Stimulated activated CD8-positive, alpha-beta memory T cell treated with anti-CD3 and anti-CD28 coated beads, Interleukin-15, amount 100 ng/mL, for 24 hours (primary cell): ENCODE measurements at places on chromosomes 5 and 9.

DNA sequence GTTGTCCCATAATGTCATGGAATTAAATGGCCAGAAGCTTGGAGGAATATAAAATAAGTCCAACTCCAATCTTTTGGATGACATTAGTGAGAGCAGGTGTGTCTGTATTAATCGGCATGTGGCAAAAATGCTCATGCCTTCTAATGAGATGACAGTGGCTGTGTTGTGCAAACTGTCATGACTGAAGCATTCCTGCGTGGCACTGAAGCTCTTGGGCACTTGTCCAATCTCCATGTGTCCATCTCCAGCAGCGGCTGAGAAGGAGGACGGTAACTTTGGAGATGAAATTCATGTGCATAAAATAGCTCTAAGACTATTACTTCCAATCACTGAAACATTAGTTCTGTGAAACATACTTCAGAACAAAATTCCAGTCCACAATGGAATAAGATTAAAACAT is 697.5 kb upstream of the GRAMD2B start:
- DNase-seq: no peak

DNA sequence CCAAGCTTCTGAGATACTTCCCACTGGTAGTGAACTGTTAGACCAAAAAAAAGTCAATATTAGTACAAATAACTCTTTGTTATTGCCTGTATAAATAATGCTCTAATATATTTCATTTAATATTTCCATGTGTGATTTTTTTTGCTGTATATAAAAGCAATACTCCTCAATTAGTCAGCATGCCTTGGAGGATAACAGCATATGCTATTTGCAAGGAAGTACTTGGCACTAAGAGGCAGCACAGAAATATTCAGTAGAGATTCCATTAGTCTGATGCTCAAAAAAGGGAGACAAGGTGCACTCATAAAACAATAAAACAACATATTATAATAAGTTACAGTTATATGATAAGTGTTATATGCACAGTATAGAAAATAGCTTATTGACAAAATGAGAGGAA is 296.6 kb upstream of the MPDZ start:
- DNase-seq: no peak

DNA sequence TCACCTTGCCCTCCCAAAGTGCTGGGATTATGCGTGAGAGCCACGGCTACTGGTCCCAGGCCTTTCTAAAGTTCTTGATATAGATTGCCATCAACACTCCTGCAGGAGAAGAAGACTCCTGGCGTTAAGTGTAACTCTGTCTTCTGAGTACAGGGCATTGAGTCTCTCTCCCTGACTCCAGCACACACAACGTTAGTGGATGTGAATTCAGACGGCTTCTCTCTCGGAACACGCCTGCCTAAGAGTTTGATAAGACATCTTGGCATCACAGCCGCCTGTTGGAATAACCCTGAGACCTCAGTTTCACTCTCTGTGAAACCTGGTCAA is 27.5 kb upstream of the PPARGC1B start:
- no peak for DNase-seq

DNA sequence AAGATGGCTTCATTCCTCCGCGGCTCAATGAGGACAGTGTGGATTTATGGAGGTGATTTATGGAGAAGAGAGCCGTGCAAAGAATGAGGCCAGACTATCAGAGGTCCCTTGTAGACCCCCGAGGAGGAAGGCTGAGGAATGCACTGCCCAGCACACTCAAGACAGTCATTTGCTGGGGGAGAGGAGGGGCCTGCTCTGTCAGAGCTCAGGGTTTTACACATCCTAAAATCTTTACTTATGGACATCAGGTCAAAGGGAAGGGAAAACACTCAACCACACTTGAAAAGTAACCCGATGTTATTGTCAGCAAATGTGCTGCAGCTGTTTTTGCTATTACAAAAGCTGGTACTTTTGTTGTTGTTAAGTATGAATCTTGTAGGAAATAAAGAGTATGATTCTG is 289.5 kb downstream of the SLIT3 start:
- DNase-seq: no peak

DNA sequence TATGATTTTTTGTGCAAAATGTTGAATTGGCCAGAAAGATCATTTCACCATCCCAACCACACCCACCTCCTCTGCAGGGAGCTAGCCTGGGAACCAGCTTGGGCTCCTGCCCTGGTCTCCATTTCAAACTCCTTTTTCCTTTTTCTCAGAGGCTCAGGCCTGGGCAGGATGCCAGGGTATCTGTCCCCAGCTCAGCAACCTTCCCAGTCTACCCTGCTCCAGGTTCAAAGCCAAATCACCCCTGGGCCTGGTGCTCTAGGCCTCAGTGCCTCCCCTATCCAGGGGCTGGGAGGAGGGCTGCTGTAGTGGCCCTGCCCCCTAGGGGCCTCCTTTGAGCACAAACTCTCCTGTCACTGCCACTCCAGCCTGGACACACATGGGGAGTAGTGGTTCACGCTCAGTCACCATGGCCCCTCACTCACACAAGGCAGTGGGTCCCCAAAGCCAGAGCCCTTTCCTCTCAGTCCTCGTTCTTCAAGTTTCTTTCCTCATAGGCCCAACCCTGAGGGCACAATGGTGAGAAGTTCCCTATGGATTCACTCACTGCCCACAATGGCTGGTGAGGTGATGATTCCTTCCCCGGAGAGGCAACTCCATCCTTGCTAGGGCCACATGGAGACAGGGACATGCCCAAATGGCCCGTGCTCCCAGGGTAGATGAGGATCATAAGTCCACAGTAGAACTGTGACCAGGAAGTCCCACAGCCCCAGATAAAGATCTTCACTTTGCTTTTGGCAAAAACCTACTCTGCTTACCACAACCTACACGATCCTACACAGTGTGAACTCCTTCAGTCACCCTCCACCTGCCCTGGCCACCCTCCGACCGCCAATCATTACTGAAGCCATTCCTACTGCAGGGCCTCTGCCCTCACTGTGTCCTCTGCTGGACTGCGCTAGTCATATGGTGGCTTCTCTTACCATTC is 1.6 kb upstream of the ST6GALNAC4 start:
- no peak for DNase-seq

GRCh38 chr5:134114886-134115805 is 665 bp downstream of the TCF7 start:
- DNase-seq: no peak

- DNase-seq: no peak
Observed at GRCh38 chr5:14257995-14258403, 114.9 kb downstream of the TRIO start.

GRCh38 chr5:129500101-129500500 is 40.0 kb downstream of the ADAMTS19 start:
- no peak for DNase-seq

- no peak for DNase-seq
Observed at GRCh38 chr9:33932078-33932807, 115.3 kb downstream of the UBE2R2 start.

DNA sequence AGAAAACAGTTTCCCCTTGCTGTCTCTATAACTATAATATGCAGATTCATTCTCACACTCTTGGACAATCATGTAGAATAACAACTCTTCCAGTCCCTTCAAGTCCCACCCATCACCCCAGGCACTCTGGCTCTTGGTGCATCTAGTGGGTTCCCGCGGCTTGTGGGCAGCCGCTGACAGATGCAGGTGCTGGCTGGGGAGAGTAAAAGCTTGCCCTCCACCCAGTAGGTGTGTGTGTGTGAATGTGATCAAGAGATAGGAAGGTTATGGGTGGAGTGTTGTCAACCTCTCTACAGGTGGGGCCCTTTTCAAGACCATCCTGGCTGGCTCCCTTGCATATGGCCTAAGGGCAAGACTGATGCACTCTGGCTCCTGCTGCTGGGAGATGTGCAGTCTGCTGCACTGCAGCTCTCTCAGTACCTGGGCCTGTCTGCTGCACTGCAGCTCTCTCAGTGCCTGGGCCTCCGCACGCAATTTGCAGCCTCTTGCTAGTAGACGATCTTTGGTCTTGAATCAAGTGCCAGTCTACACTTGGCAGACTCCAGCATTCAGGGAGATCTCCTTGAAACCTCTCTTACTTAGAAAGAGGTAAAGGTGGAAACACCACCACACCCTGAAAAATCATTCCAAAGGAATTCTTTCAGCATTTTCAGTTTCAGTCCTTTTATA is 189.7 kb upstream of the GDNF start:
- DNase-seq: no peak

- DNase-seq: no peak
Observed at GRCh38 chr5:32282633-32283032, 30.1 kb downstream of the MTMR12 start.

DNA sequence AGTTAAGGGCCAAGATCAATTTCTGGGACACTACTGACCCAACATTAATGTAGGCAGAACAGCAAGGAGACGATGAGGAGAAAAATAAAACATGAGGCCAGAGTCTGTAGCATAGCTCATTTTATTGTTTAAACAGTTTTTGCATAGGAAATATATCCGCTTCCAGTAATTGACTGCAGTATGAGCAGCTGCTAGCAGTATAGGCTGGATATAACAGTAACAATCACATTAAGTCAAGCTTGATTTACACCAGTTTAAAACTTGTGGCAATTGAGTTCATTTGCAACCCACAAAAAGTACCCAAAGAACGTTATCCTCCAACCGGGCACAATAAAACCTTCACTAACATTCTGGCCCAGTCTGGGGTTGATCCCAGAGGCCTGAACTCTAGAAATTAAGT is 232.2 kb downstream of the NFIB start:
- DNase-seq: no peak

- DNase-seq: no peak
Observed at GRCh38 chr5:144548936-144549335, 378.3 kb downstream of the KCTD16 start.

- no peak for DNase-seq
Observed at GRCh38 chr9:122718038-122718437, 5.8 kb upstream of the OR1L4 start.

DNA sequence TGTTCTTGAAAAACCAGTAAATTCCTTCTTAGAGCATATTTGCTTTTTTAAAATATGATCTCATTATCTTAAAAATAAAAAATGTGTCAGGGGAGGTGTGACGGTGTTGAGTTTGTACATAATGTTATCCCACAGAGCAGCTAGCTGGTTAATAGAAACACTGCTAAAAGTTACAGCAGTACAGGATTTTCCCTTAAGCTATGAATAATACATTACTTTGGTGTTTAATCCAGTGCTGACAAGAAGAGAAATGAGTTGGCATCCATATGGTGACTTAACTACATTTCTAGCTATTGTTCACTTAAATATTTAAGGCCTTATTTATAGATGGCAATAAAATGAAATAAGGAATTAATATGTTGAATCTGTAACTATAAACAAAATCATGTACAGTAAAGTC is 883.1 kb downstream of the CDH18 start:
- DNase-seq: no peak

DNA sequence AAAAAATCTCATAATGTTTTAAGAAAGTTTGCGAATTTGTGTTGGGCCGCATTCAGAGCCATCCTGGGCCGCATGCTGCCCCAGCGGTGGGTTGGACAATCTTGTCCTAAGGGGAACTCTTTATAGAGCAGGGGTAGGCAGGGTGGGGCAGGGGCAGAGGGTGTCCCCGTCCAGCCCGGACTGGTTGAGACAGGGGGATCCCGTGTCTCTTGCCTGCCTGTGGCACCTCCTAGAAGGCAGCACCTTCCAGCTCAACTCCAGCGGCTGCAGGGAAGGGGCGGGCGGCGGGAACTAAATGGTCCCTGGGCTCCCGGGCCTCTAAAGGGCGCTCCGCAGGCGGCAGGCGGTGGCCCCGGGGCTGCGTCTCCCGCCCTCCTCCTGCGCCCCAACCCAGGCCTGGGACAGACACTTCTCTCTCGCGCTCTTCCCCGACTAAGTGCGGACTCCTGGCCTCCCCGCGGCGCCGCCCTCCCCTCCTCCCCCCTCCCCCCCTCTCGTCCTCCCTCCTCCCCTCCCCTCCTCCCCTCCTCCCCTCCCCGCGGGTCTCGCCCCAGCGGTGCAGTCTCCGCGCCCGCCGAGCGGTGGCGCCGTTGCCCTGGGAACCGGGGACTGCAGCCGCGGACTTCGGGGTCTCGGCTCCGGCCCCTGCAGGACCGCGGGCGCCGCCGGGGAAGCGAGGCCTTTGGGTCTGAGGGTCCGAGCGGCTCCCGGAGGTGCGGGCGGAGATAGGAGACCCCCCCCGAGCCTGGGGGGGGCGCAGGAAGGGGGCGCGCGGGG is 132.6 kb downstream of the MRPL36 start:
- no peak for DNase-seq

- DNase-seq: no peak
Observed at GRCh38 chr5:170444181-170444580, 55.0 kb upstream of the KCNMB1 start.

GRCh38 chr9:72338631-72339030 is 26.4 kb downstream of the ZFAND5 start:
- DNase-seq: no peak

DNA sequence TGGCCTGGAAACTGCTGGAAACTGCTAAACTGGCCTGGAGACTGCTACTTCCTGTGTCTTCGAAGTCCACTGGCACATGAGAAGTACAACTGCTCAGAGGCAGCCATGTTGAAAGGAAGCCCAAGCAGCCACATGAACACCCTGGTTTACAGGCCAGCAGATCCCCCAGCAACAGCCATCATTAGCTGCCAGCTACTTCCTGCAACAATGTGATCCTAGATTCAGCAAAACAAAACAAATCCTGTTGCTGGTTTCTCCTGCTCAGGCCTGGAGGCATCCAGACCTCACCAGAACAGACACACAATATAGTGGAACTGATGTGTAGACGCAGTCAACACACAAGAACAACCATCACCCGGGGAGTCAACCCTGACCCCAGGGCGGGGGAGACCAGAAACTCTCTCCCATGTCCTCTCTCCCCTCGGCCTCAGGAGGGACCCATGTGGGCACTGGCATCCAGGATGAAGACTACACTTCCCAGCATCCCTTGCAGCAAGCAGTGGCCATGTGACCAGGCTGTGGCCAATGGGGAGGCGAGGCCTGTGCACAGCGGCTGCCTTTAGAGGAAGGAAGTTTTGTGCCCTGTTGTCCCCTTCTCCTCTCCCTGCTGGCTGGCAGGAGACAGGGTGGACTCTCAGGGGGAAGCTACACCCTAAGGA is 9.2 kb upstream of the LCN15 start:
- no peak for DNase-seq

GRCh38 chr5:38994324-38994927 is 79.8 kb downstream of the RICTOR start:
- DNase-seq: no peak

DNA sequence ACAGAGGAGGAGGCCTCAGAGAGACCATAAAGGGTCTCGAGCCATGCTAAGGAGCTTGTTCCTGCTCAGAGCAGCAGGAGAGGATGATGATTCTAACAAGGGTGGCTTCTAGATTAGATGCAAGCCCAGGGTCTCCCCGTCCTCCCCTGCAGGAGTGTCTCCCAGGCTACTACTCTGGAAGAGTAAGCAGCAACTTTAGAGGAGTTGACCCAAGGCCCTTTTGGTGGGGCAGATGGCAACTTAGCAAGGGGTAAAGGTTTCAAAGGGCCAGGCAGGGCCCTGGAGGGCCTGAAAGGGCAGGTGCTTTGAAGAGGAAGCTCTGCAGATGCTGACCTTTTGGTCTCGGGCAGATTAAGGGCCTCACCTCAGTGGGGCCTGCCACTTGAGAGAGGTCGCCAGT is 174.9 kb downstream of the GABBR2 start:
- no peak for DNase-seq
